ENCODE measurements at places on chromosomes 1 and 21.

DNA sequence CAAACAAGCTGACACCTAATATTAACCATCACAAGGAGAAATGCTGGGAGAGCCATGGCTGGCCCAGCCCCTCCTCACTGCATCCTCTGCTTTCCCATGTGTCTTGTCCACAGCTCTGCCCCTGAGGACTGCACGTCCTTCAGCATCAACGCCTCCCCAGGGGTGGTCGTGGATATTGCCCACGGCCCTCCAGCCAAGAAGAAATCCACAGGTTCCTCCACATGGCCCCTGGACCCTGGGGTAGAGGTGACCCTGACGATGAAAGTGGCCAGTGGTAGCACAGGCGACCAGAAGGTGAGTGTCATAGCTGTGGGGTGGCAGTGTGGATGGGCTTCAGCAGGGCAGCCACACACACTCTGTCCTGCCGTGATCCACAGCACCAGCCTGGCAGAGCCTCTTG lies 22.9 kb downstream of the PADI4 start:
- DNase-seq, result no peak

DNA sequence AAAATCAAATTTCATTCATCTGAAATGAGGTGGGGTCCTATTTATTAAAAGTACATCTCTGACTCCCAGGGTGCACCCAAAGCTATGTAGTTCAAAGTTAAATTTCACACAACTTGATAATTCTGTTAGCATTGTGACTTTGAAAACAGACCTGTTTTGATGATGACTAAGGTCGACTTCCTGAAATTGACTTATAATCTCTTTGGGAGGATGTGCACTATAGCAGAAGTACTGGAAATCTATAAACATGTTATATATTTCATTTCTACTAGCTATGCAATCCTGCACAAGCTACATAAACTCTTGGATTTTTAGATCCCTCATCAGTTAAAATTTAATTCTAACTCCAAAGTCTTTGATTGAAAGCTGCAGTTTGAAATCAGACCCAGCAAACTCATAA lies 507.6 kb downstream of the NEGR1 start:
- no peak for DNase-seq

DNA sequence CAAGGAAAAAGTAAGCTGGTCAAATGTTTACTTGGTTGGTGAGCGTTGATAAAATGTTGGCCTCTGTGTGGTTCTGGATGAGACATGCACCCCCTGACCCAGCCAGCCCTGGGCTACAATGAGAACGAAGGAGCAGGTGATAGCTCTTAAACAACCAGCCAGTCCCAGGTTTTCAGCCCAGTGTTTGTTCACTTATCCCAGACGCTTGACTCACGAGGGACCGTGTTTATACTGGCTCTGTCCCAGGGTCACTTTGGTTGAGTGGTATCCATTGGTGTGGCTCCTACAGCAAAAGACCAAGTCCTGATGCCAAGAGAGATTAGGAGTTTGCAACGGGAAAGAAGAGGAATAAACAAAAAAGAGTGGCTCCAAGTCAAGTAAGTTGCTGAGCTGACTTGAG lies 86.9 kb downstream of the KCNJ15 start:
- DNase-seq, result no peak

- DNase-seq, result peak; percentile 94
Measured at GRCh38 chr1:23100074-23100748, 68.4 kb downstream of the LUZP1 start.

GRCh38 chr1:64915381-64916274 lies 50.7 kb downstream of the JAK1 start:
- peak; percentile 60 for DNase-seq

DNA sequence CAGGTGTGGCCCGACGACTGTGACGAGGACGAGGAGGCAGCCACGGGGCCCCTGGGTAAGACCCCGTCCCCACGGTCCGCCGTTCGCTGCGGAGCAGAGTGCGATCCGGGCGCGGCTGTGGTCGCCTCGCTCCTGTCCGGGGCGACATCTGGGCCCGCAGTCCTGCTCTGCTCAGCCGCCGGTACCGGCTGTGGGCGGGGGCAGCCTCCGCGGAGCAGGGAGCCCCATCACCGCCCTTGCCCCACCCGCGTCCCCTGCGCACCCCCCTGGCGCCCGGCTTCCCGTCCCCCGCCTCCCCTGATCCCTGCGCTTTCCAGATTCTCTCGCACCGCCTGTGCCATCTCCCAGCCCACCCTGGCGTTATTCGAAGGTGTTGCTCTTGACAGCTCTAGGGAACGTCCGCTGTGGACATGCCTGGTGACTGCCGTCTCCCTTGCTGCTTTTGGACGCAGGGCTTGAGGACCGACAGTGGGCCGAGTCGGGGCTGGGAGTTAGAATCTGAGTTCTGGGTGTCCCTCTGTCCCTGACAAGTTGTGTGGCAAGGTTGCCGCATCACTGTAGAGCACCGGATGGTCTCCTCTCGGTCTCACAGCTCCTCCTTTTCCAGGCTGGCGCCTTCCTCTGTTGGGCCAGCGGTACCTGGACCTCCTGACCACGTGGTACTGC lies 596 bp downstream of the TOR3A start:
- DNase-seq, result peak; percentile 23

DNA sequence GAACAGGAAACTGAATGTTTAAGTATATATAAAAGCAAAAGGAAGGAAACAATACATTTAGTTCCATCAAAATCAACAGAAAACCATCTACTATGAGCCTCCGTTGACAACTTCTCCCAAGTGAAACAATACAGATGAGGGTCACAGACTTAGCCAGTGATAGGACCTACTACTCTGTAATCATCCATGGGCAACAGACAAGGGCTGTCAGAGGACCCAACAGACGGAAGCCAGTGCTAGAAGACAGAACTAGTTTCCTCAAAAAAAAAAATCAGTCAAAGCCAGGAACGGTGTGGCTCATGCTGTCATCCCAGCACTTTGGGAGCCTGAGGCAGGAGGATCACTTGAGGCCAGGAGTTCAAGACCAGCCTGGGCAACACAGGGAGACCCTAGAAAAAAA lies 20.6 kb downstream of the RERE start:
- DNase-seq, result no peak

GRCh38 chr1:15727021-15727420 lies 9.0 kb upstream of the SLC25A34 start:
- no peak for DNase-seq

- DNase-seq, result no peak
Measured at GRCh38 chr1:19374083-19374801, 62.1 kb downstream of the SLC66A1 start.

GRCh38 chr1:188027613-188028012 lies 1198.9 kb downstream of the PLA2G4A start:
- DNase-seq, result peak; percentile 91

GRCh38 chr1:81458186-81458585 lies 342.5 kb upstream of the ADGRL2 start:
- no peak for DNase-seq

DNA sequence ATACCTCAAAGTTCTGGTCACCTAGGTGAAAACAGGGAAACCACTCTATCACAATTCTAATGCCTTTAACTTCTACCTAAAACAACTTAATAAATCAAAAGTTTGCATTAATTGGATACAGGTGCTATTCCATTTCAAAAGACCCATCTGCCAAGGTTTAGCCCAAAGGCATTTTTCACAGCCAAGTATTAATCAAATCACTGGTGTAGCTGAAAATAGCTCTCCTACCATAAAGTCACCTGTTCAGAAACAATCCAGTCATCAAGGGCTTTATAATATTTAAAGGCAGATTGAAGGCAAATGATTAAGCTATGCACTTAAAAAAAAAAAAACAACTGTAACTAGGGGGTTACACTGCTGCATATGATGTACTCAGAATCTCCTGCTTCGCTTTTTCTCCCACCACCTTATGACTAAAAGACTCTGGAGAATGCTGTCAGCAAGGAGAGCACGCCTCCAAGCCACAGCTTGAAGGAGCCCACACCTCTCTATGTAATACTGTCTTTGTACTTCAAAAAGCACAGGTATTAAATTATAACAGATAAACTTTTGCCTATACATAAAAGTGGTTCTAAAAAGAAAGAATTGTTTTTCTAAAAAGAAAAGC lies 20.5 kb downstream of the KIAA0319L start:
- DNase-seq, result no peak

- DNase-seq, result no peak
Measured at GRCh38 chr1:177235350-177235749, 64.6 kb downstream of the BRINP2 start.

GRCh38 chr21:16517383-16517782 lies 787.6 kb downstream of the USP25 start:
- no peak for DNase-seq

GRCh38 chr1:220151454-220151853 lies 57.5 kb downstream of the IARS2 start:
- DNase-seq, result no peak

DNA sequence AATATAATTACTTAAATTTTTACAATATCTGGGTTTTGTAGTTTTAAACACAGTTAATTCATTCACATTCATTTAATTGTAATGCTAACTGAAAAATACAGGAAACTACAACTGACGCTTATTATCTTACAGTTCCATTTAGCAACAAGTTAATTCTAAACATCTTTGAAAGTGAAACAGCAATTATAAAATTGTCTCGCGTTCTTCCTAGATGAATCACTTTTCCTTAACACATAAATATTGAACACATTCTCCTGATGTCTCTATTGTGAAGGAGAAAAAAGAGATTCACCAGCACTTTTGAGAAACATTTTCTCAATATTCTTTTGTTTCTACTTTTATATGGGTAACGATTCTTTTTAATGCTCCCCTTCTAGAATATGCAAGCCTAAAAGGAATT lies 6.4 kb downstream of the PTGFR start:
- no peak for DNase-seq

GRCh38 chr1:234205966-234206365 lies 167.3 kb upstream of the COA6 start:
- no peak for DNase-seq

- no peak for DNase-seq
Measured at GRCh38 chr1:71657891-71658679, 577.2 kb upstream of the ZRANB2 start.

DNA sequence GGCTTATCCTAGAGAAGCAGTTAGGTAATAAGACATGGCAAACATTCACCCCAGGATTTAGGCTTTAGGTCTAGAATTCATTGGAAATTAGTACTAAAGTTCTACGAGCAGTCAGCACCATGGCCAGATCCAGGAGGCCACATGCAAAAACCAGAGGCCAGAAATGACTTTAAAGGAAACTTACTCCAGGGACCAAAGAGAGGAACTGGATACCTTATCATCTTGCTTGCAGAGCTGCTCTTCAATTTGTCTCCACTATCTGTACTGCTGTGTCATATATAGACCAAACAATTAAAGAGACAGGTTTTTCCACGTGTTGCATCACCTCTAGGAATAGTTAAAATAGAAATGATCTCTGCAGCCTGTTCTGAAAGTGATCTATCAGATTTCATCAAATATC lies 127.8 kb downstream of the LMX1A start:
- no peak for DNase-seq

DNA sequence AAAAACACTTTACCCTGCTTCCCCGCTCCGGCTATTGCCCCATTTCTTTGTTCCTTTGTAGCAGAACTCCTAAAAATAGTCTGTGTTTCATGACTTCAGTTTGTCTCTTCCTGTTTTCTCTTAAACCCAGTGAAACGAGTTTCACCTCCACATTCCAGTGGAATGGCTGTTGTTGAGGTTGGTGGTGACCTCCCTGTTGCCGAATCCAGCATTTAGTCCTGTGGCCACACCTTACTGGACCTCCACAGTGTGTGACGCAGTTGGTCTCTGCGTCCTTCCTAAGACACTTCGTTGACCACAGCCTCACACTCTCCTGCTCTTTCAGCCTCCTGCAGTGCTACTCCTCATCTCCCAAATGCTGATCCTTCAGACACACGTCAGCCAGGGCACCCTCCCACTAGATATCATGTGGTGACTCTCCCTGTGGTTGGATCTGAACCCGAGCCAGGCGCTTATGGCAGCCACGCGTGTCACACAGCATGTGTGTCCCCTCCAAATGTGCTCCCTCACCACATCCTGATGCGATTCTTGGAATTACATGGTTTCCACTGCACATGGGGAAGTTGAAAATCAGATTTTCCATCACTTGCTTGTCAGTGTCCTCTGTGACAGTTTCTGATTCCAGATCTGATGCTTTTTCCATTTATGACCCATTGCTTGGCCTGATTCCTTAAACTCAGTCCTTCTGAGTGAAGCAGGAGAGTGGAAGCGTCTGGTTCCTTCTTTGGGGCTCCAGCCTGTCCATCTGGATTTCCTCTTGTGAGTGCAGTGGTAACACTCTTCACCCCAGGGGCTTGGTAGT lies 99.1 kb upstream of the ARTN start:
- DNase-seq, result peak; percentile 39

- no peak for DNase-seq
Measured at GRCh38 chr1:159983681-159984080, 29.6 kb upstream of the SLAMF9 start.

DNA sequence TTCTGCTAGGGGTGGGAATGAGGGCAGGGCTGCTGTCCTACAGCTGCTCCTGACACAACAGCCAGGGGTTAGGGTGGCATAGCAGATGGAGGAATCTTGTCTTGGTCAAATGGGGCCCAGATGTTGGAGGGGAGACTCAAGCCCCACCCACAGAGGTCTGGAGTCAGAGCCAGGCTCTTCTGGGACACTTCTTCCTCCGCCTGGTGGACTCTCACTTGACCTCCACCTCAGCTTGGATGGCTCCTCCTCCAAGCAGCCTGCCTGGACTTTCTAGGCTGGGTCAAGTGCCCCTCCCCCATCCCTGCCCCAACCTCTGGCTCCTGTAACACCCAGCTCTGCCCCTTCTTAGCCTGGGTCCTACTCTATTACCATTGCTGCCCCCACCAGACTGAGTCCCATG lies 35.5 kb downstream of the EPHA2 start:
- DNase-seq, result no peak

DNA sequence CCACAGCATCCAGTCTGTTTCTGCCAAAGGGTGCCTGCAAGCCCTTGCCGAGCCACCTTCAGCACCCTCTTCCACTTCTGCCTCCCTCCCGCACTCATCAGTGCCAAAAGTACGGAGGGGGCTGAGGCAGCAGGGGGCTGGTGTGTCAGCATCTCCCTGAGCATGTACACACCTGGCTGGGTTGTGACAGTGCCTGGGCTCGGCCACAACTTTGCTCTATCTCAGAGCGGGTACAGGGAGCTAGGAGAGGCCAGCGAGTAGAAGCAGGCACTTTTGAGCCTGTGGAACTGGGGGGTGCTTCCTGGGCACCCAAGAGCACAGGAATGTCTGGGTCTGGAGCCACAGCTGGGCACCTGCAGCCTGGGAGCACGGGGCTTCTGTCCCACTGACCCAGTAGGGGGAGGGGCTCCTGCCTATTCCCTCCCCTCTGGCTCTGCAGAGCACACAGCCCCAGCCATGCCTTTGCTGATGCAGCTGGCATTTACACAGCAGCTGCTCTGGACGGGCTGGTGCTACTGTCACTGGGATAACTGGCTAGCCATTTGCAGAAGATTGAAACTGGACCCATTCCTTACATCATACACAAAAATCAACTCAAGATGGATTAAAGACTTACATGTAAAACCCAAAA lies 319.8 kb upstream of the RRP15 start:
- no peak for DNase-seq

GRCh38 chr1:180424848-180425457 lies 77.4 kb downstream of the ACBD6 start:
- DNase-seq, result no peak

Measured in NCI-H226 (cell line).